ENCODE measurements at places on chromosomes 6 and 20. TPM values are rescaled to one million over a fixed set of nuclear protein-coding genes. Genes with fewer than 3 reads are reported as not detected.

SLC26A8 gene
- 7.7 TPM for total RNA-seq

DNA sequence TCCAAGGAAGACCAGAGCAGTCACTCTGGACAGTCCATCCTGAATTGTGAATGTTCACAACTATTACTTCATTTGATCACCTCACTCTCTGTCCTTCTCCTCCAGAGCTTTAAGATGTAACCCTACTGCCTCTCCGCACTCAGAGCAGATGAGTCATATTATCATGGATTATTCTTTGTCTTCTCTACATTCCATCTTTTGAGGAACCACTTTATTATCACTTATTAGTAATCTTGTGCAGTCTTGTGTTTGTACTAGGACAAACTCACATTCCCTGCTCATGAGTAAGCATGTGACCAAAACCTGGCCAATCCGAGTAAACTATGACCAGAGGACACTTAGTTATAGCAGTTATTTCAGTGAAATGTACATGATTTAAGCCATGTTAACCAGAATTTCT lies 401.5 kb upstream of the ADGRB3 start:
- no peak for DNase-seq

EPHA7 gene
- total RNA-seq = 15.4 TPM

- no peak for DNase-seq
These were observed 53.1 kb downstream of the IL20RA start for GRCh38 chr6:136991646-136992045.
